Stimulated activated CD4-positive, alpha-beta T cell treated with anti-CD3 and anti-CD28 coated beads, Interleukin-15, amount 100 ng/mL, for 24 hours (primary cell): ENCODE measurements at places on chromosomes 2 and 18.

GRCh38 chr2:20596973-20597859, 53.7 kb downstream of the HS1BP3 start:
- DNase-seq: no peak

DNA sequence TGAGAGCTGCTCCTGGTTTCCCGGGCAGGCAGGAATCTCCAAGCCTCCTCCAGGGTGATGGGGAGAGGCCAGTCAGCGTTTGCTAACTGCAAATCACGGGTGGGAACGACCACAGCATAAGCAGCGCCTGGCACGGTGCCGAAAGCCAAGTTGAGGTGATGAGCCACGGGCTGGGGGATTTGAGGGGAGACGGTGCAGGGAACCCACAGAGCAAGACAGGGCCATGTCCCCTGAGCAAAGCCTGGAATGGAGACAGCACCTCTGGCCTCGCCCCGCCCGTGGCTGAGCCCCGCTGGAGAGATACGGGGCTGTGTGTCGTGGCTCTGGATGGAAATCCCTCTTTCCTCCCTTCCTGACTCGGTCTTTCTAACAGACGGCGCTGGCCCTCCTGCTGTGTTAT, 31.5 kb upstream of the TMEM18 start:
- no peak for DNase-seq

- no peak for DNase-seq
These were observed 12.5 kb downstream of the SETBP1 start for GRCh38 chr18:44693030-44693784.

DNA sequence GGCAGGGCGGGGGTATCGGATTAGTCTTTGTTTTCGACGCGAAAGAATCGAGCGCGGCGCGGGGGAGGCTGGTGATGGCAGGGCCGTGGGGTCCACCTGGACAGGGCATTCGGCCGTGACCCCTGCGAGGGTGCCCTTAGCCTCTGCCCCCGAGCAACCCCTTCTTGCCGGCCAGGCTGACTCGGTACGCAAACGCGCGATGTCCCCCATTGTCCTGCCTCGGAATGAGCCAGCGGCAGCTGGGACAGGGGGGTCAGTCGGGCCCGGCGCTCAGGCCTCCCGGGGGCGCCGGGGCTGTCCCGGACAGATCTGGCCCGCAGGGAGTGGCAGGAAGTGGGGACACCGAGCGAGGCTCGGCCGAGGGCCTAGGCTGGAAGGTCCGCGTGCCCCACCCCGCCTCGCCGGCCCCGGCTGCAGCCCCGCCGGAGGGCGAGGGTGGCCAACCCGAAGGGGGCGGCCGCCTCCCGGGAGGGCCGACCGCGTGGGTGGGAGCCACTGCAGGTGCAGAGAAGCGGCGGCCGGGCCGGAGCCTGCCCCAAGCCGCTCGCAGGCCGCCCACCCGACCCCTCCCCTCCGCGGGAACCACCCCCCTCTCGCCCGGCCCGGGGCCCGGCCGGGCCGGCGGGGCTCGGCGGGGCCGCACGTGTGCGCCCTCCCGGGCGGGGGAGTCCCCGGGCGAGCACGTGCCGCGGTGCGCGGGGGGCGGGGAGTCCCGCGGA, at the start of gene TET3:
TET3 (plus strand) TSS at position 708 of the 719 bp plus-strand sequence. CDS start 1,494 bp downstream, outside the sequence.
- peak; percentile 77 for DNase-seq

GRCh38 chr2:119402645-119403560, 28.8 kb upstream of the TMEM37 start:
- no peak for DNase-seq

- DNase-seq: no peak
These were observed 349.2 kb downstream of the XIRP2 start for GRCh38 chr2:167237478-167237877.

DNA sequence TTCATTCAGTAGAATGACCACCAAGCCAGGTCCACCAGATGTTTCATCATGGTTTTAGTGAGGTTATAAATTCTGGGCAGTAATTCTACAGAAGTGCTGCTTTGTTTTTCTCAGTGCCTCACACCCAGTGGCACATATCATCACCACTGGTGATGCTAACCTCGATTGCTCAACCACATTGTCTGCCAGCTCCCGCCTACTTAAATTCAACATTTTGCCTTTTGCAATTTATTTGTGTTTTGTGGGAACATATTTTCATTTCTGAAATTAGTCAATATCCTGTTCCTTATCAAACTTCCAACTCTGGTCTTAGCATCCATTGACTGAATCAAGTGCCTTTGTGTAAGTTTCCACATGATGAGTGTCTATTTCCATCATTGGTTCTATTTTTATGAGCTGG, 62.3 kb upstream of the TMEM178A start:
- DNase-seq: no peak

DNA sequence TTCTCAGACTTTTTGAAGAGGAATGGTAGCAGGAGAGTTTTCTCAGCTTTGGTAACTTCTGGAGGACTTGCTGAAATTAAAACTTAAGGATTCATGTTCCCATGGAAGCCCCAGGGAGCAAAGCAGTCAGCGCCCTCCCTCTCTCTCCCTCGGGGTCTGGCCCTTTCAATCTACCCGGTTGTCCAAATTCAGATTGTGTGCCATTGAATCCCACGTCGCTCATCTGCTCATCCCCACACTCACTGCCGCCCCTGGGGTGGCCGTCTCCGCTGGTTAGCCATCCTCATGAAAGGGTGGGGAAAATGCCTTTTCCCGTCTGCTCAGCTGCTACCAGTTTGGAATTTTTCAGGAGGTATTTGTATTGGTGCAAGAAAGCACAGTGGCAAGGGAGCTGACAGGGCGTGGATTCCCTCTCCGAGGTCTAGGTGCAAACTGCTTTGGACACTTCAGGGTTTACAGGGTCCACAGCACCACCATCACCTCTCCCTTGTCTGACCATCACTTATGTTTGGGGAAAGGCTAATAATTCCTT, 27.1 kb downstream of the MCFD2 start:
- DNase-seq: no peak

DNA sequence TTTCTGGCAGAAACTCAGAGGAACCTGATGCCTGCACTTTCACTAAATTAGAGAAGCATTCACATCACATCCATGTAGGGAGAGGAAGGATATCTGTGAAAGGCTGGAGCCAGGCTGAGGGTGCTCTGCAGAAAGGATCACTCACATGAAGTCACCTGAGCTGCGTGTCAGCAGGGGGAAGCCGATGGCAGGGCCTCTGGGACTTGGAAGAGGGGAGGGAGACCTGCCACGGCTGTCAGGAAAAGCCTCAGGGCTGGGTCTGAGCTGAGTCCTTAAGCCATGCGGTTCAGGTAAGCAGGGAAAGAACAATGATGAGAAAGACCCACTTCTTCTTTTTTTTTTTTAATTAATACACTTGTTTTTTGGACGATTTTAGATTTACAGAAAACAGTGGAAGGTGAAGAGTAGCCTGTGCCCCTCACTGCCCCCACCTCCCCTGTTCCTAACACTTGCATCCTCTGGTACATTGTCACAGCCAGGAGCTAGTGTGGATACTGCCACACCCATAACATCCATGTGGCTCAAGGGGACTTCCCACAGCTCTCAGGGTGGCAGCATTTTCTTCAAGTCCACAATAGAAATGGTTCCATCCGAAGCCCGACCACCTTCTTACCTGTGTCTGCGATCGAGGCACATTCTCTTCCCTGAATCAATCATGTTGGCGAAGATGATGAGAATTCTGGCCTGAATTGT, 156.5 kb upstream of the TPO start:
- no peak for DNase-seq

DNA sequence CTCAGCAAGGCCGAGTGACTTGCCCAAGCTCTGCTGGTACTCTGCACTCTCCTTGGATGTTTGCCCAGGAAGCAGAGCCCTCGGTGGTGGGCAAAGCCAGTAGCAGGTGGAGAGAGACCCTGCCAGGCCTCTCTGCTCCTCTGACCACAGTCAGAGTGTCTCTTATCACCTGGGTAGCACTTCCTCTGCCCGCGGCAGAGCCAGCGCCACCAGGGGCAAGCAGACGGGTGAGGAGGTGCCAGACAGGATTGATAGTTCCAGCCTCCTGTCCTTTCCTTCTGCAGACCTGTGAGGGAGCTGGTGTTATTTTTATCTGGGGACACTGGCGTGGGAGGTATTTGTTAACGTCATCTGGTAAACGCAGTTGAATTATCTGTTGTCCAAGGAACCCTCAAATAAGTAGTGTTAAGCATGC, 152.9 kb downstream of the SMAD7 start:
- DNase-seq: no peak

DNA sequence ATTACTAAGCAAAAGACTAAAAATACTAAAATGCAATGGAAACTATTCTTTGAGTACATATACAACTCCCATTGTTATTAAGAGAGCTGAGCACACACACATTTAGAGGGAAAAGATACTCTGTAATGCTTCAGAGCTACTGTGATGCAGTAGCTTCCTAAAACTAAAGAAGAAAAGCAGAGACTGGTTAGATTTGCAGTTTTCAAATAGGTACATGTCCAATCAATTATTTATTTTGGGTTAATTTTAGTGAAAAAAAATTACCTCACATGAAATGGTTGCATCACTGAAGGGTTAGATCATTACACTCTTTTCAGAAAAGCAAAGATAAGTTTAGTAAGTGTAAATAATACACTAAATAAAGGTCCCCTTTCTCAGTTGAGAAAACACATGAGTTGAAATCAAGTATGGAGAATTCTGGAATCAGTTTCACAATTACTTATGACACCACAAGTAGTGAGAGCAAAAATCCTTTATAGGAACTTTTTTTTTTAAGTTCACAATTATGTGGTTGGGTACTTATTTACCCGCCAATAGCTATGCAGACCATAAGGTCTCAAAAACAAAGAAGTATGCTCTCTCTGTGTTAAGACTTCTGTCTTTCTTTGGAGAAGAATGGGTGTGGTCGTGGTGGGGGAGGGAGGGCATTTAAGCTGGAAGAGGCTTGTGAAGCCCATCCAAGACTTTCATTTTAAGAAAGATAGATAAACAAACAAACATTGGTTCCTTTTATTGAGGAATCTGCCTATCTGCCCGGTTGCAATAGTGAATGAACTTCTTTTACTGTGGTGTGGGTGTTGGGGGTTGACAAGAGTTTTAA, 25.3 kb upstream of the SERTAD2 start:
- no peak for DNase-seq

DNA sequence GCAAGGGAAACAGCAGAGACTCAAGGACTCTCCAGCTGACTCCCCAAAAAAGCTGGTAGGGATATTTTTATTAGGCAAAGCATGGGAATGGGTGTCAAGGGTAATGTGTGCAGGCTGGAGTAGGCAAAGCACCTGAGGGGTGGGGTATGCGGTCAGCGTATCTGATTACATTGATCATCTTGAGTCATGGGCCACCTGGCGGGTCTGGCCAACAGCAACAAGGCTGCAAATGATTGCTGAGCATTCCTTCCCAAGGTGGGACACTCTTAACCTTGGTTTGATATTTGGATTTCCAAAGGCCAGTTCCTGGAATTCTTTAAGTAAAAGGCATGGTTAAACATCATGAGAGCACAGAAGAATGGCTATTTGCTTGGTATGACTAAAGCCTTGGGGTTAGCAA, 32.6 kb upstream of the CCBE1 start:
- no peak for DNase-seq

DNA sequence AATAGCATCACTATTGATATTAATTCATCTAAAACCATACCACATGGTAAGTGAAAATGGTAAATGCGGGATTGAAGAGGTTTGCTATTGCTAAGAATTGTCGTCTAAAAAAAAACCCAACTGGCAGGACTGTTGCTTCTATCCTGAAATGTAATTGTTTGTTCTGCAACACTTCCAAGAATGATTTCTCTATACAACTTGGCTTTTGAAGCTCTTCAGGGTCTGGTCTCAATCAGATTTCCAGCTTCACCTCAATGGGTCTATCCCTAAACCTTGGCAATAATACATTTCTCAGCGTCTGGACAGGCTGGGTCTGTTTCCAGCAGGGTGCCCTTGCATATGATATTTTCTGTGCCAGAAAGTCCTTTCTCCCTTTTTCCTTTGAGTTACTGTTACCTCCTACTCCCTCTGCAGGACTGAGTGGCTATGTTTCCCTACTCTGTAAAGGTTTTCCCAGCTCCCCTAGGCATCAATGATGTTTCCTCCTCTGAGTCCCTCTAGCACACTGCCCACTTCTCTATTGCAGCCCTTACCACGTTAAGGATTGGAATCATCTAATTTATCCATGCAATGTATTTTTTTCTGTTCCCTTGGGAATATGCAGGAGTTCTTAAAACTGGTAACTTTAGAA, 118.2 kb upstream of the REV1 start:
- no peak for DNase-seq

GRCh38 chr18:72246076-72246475, 298.1 kb downstream of the CBLN2 start:
- DNase-seq: no peak

DNA sequence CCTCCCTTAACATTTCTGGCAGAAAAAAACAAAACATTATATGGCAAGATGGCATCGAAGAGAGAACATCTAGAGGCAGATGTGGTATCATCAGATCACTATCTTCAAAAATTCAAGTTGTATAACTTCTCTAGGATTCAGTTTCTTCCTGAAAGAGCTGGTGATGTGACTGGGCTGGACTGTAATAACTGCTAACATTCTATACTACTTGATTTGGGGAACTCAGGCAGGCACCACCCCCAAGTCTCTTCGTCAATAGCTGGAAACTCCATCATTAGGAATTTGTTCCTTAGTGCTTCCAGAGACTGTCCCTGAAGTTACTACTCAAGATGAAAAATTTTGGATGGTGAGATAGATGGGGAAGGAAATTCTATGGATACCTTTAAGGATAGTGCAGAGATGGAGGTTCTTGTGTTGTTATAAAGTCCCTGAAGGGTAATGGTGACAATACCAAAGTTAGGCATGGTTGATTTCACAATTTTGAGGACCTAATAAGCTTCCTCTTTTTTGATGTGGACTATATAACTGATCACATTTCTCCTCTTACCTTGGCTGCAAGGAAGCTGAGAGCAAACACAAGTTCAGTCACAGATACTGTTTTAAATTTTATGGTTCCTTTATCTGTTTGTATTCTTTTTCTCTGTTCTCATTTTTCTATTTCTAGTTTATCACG, 59.1 kb upstream of the PGAP1 start:
- DNase-seq: no peak

GRCh38 chr2:108377815-108378630, at the start of gene SULT1C4:
Gene SULT1C4 (plus strand): TSS chr2:108377954. CDS start chr2:108378338, 384 bp downstream.
- DNase-seq: no peak

DNA sequence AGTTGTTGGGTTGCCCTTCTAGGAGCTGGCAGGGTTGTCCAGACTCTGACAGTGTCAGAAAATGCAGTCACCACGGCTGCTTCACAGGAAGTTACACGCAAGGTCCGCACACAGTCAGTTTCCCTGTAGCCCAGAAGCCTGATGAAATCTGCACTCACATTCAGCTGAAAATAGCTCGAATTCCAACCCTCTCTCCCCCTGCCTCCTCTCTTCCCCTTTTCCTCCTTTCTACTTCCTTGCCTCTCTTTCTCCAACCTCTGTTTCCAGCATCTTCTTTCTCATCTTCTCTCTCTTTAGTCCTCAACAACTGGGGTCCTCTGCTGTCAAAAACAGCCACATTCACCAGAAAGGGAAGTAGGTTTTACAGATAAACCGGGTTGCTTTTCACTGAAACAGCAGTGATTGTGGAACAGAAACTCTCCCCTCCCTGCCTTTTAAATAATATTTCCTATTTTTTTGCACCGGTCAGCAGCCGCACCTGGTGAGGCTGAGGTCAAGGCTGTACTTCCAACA, 69.3 kb downstream of the BCL11A start:
- no peak for DNase-seq

- DNase-seq: no peak
These were observed 158.1 kb downstream of the DDX1 start for GRCh38 chr2:15749460-15750432.

GRCh38 chr2:148255929-148256328, 235.0 kb downstream of the MBD5 start:
- DNase-seq: no peak
